ENCODE measurements at places on chromosomes 3 and 15.

- no peak for DNase-seq
These were observed 418.6 kb upstream of the KCNMB2 start for GRCh38 chr3:178117641-178118040.

DNA sequence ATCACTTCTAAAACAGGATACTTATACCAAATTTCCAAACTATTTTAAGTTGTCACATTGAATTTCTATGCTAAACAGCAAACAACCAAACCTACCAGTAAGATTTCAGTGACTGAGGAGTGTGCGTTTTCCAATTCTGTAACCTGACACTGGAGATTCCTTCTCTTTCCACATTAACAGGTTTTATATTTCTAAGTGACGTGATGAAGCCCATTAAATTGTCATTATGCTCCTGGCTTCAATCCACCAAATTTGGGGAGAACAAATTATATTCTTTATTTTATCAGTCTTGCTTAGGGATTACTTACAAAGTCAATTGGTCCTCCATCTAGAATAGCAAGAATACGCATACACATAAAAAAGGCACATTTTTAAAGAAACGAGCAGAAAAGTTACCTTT is 764.8 kb upstream of the NR2F2 start:
- DNase-seq = no peak

DNA sequence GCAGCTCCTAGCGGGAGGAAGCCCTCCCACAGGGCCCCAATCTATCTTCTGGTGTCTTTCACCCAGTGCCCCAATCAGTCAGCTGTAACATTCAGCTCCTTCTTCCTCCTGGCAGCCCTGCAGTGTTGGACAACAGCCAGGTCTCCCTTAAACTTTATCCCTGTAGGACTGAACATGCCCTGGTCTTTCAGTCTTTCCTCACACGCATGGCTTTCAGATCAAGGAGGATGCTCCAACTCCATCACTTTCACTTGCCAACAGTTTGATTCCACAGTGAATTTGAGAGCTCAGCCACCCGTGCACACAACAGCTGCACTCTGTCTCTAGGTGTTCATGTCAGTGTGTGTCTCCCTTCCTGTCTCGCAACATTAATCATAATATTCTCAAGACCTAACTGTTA is 28.5 kb upstream of the LRRC34 start:
- DNase-seq = no peak

DNA sequence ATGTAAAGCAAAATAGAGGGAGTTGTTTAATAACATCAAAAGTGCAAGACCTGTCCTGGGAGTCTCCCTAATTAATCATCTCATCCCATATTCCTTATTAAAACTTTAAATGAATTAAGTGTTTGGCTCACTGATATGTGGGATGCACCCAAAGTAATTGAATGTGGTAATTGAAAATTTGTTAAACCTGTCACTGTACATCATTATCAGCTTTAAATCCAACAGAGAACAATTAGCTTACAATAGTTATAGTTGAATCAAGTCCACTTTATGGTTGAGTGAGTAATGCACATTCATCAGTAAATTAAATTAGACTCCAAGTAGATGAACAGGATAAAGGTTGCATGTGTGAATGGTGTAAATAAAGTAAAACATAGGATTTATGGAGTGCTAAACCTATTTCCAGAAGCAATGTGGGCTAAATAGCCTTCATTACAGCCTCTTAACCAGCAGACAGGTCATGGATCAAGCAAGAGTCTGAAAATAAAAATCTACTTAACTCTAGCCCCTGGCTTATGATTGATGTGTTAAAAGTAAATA is 608.2 kb upstream of the CCDC54 start:
- DNase-seq = no peak

DNA sequence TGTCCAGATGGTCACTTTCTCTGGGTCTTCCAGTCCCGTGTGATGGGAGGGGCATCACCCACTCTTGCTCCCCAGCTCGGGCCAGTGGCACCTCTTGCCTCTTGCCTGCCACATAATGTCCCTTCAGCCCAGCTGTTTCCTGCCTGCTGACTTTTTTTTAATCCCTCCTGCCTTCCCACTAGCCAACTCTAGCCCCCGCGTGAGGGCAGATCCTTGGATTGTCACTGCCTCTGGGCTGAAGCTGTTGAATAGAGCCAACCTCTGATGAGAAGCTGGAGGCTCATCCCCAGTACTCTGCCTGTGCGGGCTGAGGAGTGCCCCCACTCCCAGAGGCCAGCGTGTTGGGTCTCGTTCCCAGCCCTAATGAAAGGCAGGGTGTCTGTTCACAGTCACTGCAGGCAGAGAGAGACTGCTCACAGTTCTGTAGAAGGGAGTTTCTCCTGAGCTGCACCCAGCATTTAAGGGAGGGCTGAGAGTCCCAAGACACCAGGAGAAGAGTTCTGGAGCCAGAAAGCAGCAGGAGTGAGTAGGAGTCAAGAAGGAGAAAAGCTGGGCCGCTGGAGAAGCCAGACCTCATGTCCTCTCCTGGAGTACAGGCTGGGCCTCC is 30.1 kb upstream of the TIMP4 start:
- no peak for DNase-seq

GRCh38 chr15:90340345-90340744 is 11.7 kb upstream of the ZNF774 start:
- DNase-seq = no peak

GRCh38 chr3:170296703-170297102 is 60.8 kb upstream of the SKIL start:
- DNase-seq = peak; percentile 30

DNA sequence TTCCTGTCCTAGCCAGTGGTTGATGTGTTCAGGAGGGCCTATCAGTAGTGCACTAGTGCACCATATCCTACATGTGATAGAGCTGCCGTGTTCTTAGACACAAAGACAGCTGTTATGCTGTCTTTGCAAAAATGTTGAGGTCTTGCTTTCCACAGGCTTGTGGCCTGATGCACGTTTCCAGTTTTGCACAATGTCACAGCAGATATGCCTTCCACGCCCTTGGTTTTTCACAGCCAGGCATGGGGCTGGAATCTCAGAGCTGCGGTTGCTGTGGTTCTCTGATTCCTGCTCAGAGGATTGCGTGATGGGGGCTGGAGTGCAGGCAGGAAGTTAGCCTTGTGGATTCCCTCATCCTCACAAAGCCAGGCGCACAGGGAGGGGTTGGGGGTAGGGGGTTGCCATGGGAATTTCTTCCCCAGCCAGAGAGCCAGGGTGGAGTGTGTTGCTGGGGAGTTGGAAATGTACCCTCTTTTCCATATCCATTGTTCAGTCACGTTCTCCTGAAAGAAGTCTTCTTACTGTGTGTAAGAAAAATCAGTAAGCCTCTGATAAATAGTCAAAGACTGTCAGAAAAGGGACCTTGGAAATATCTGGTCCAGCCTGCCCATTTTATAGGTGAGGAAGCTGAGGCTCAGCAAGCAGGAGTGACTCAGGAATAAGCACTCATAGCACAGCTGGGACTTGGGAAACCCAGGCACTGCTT is 79.4 kb downstream of the SMAD3 start:
- DNase-seq = no peak

DNA sequence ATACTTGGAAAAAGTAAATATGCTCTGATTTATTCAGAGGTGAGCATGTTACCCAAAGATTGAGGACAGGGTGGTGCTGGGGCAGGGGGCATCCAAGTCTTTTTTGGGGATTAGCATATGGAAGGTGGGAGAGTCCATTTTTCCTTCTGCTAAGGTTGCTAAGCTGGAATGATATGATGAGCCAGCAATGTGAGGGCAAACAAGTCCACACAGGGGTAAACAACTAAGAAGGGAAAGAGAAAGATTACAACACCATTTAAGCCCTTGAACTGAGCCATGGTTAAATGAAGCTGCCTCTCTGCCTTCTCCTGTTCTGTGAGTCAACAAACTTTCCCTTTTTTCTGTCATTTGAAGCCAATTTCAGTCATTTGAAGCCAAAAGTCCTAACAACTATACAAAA is 89.0 kb downstream of the RPL22L1 start:
- DNase-seq = no peak

GRCh38 chr3:186511245-186511644 is 32.9 kb downstream of the CRYGS start:
- peak; percentile 60 for DNase-seq

DNA sequence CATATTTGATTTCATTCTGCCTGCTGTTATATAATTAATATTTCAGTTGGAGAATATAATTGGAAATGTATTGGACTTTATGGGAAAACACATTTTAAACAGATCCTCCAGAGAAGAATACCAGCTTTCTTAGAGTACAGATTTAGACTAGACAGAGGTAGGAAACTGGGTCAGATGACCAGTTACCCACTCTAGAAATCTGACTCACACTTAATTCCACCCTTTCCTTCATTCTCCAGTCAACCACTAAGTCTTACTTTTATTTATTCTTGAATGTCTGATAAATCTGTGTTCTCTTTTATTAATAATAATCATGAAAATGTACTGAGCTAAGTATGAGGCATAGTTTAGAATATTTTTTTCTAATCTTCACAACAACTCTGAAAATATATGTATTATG is 110.7 kb downstream of the LRRC49 start:
- DNase-seq = no peak

DNA sequence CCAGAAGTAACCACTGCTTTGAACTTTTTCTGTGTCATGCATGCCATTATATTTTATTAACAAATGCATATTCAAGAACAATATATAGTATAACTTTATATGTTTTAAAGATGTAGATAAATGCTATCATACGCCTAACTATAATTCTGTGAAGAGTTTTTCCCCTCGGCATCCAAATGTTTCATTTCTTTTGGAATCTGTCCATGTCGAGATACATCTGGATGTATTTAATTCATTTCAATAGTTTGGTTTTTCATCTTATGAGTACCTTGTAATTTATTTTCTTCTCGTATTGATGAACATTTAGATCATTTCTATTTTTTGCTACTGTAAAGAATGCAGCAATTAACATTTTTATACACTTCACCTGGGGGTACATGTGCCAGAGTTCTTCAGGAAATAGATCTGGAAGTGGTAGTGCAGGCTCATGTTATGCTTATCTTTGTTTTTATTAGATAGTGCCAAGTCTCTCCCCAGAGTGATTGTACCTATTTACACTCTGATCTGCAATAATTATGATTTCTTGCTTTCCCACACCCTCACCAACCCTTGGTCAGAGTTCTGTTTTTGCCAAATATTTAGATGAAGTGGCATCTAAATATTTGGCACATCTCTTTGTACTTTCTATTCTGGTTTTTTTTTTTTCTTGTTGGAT is 29.7 kb downstream of the USP13 start:
- no peak for DNase-seq

DNA sequence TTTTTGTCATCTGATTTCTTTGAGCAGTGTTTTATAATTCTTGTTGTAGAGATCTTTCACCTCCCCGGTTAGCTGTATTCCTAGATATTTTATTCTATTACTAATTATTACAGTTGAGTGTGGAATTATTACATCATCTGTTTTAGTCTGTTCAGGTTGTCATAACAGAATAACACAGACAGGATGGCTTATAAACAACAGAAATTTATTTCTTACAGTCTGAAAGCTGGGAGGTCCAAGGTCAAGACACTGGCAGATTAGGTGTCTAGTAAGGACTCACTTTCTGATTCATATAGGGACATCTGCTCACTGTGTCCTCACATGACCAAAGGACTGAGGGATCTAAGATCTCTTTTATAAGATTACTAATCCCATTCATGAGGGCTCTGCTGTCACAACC is 121.3 kb upstream of the THBS1 start:
- DNase-seq = no peak

- peak; percentile 77 for DNase-seq
These were observed 18.4 kb downstream of the SPATA12 start for GRCh38 chr3:57078635-57079473.

DNA sequence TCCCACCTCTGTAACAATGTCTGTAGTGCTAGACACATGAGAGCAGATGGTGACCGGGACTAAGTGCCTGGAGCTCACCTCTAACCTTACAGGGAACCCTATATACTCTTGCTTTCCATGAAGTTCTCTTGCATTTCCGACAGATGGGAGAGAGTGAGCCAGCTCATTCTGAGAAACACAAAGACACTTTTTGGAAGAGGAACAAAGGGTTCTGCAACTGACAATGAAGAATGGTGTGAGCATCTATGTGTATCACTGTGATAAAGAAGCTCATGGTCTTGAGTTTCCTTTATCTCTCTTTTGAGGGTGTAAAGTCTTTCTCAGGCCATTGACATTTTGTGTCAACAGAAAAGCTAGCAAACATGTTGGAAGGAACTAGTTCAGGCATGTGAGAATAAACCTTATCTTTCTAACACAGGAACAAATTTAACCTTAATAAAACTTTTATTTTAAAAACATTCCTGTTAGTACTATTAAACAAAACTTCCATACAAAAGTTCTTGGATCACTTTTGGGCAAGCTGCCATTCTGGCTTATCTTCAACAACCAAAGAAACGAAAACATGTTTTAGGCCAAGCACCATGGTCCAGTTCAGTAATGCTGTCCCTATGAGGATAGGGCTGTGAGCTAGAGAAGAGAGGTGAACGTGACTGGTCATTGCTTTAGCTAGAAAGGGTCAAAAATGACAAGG is 142.7 kb downstream of the THRB start:
- no peak for DNase-seq

- DNase-seq = no peak
These were observed 51.7 kb downstream of the UBE2E2 start for GRCh38 chr3:23254835-23255234.

- DNase-seq = no peak
These were observed 38.8 kb downstream of the SAXO2 start for GRCh38 chr15:82301296-82302016.

DNA sequence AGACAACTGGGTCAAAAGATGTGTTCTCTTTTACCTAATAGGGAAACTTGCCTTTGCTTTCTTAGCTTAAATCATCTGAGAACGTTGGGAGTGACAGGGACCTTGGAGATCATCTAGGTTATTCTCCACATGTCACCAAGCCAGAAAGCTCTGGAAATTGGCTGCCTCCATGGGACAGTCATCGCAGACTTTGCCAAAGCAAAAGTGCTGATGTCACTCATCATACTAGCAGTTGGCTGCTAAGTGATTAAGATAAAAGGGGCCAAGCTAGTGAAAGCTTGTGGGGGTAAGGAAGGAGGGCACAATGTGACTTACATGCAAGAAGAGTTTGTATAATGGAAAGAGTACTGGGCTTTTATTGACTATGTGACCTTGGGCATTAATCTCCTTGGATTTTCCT is 198.0 kb upstream of the PFN2 start:
- DNase-seq = no peak

DNA sequence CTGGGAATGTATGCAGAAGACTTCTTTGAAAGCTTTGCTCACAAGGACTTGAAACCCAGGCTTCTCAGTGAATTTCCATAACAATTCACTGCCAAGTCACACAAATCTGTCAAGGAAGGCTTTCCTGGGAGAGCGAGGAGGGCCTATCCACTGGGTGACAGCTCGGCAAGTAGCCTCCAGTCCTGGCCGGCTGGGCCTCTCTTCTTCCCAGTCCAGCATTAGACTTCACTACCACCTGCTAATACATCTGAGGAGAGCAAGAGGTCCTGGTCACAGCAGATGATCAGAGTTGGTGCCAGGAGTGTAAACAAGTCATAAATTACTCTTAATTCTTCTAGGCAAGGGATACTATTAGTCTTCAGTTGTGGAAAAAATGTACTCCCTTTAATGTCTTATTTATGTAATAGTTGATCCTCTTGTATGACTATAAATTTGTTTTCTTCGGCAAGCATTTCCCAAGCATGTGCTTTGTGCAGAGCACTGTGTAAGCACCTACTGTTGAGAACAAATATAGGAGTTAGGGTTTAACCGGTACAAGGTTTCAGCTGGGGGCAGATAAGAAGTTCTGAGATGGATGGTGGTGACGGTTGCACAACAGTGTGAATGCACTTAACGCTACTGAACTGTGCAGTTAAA is 162.9 kb downstream of the VGLL4 start:
- DNase-seq = no peak

GRCh38 chr3:194740859-194741491 is 55.3 kb downstream of the FAM43A start:
- no peak for DNase-seq

Data from GM13977 (cell line).